ENCODE measurements at places on chromosomes 3 and 15. TPM values are rescaled to one million over a fixed set of nuclear protein-coding genes. Genes with fewer than 3 reads are reported as not detected.

The OCA2 gene
- total RNA-seq: not detected

The RABL3 gene
- 11.7 TPM for total RNA-seq

The ROPN1 gene
- total RNA-seq: not detected

The ABHD14A gene
- total RNA-seq: 13.1 TPM

The SLC51B gene
- total RNA-seq: not detected

The PROS1 gene
- 34.4 TPM for total RNA-seq

The TM4SF18 gene
- 0.15 TPM for total RNA-seq

The MSL2 gene
- total RNA-seq: 7.3 TPM

The DAPK2 gene
- total RNA-seq: 8.1 TPM

The NLGN1 gene
- 3.0 TPM for total RNA-seq

The SLC27A2 gene
- not detected for total RNA-seq

The CLDN11 gene
- total RNA-seq: 280 TPM

The NR1I2 gene
- total RNA-seq: not detected

The PIGX gene
- 15.5 TPM for total RNA-seq

The KNG1 gene
- total RNA-seq: not detected

The SPTSSB gene
- not detected for total RNA-seq

The LMAN1L gene
- total RNA-seq: not detected

The NCBP2 gene
- 51.4 TPM for total RNA-seq

The ITIH1 gene
- total RNA-seq: not detected

The RHOV gene
- under 0.01 TPM for total RNA-seq

The MYO5C gene
- total RNA-seq: under 0.01 TPM
